ENCODE measurements at places on chromosomes 4 and X. TPM values are rescaled to one million over a fixed set of nuclear protein-coding genes. Genes with fewer than 3 reads are reported as not detected.

Gene LANCL3
- 1.2 TPM for total RNA-seq

Gene NUDT11
- total RNA-seq: 1.6 TPM

Gene PIR
- total RNA-seq: not detected

Gene ELMOD2
- 11.2 TPM for total RNA-seq

Gene ADGRG2
- total RNA-seq: under 0.01 TPM

Gene GYPA
- total RNA-seq: 0.10 TPM

Gene EGF
- total RNA-seq: 7.5 TPM

Gene SORBS2
- total RNA-seq: 2.1 TPM

Gene ATP8A1
- 157 TPM for total RNA-seq

Gene ZAR1
- total RNA-seq: not detected

Gene KCNIP4
- total RNA-seq: not detected

Gene PTPN13
- total RNA-seq: 2.2 TPM

Gene TREX2
- 1.2 TPM for total RNA-seq

Gene MAGEA8
- not detected for total RNA-seq

Gene PNCK
- 0.52 TPM for total RNA-seq

Gene P2RY4
- not detected for total RNA-seq

Gene MAPK10
- total RNA-seq: 0.52 TPM

Gene TAF1
- total RNA-seq: 61.8 TPM

Gene ADH1A
- not detected for total RNA-seq

Gene PDK3
- total RNA-seq: 21.0 TPM

Gene SRPX
- 0.10 TPM for total RNA-seq

Gene NBDY
- total RNA-seq: 8.7 TPM

Gene DOK7
- 0.63 TPM for total RNA-seq

Measured in mononuclear cell (primary cell).